Activated naive CD8-positive, alpha-beta T cell treated with anti-CD3 and anti-CD28 coated beads, Interleukin-2, amount 10 ng/mL, durations not matched to agents 7 days and 5 days (primary cell): ENCODE measurements at places on chromosomes 2 and 18. TPM values are rescaled to one million over a fixed set of nuclear protein-coding genes. Genes with fewer than 3 reads are reported as not detected.
A peak's percentile ranks its signal among the peaks of the same experiment; 100 is the strongest.

Gene ANKRD53
- total RNA-seq, result 0.28 TPM

Gene MDH1
- 163 TPM for total RNA-seq

Gene EFHD1
- 8.8 TPM for total RNA-seq

- H3K36me3 ChIP-seq, result peaks cover 3% of the 10 kb centered on the region
- peak within 1 kb of the TSS; percentile 53 for H3K4me3 ChIP-seq
- peak; percentile 41 for DNase-seq
- peaks cover 3% of the 10 kb centered on the region for H3K4me1 ChIP-seq
Observed at GRCh38 chr2:43676322-43677050, at the start of gene C1GALT1C1L. Gene C1GALT1C1L (minus strand): TSS chr2:43676429. CDS start chr2:43676322, 107 bp downstream.

GRCh38 chr2:101124643-101125366, 26.4 kb downstream of the TBC1D8 start:
- H3K27me3 ChIP-seq, result peaks cover 7% of the 10 kb centered on the region
- H3K4me3 ChIP-seq, result no peak overlapping the region
- H3K36me3 ChIP-seq, result no peaks in the 10 kb centered on the region
- no peak overlapping the region for H3K27ac ChIP-seq
- H3K4me1 ChIP-seq, result peaks cover 7% of the 10 kb centered on the region

DNA sequence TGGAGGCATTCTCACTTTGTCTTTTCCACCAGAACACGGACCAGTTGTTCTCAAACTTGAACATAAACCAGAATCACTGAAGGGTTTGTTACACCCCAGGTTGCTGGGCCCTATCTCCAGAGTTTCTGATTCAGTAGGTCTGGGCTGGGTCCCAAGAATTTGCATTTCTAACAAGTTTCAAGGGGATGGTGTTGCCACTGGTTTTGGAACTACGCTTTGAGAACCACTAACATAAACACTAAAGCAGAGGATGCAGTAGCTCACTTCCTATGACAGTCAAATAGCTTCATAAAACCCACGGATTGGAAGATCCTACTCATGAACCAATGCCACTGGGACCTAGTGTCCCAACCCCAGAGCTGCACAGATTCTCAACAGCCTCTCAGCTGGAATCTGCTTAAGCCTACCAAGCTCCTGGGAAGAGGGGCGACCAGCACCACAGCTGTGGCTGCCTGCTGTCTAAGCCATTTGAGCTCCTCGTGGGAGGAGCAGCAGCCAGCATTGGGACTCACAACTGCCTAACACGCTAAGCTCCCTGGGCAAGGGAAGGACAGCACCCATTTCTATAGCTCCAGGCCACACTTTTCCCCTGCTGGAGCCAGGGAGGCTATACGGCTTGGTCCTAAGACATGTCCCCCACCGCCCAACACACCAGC, 62.5 kb downstream of the C1D start:
- H3K36me3 ChIP-seq, result no peaks in the 10 kb centered on the region
- peaks cover 14% of the 10 kb centered on the region for H3K27me3 ChIP-seq
- no peak overlapping the region for H3K27ac ChIP-seq
- no peak overlapping the region for H3K4me3 ChIP-seq
- H3K4me1 ChIP-seq, result no peaks in the 10 kb centered on the region

- DNase-seq, result no peak
- H3K27me3 ChIP-seq, result no peaks in the 10 kb centered on the region
- peaks cover 41% of the 10 kb centered on the region for H3K36me3 ChIP-seq
- peaks cover 47% of the 10 kb centered on the region for H3K4me1 ChIP-seq
Observed at GRCh38 chr2:73993376-73993775, 8.7 kb downstream of the TET3 start.

DNA sequence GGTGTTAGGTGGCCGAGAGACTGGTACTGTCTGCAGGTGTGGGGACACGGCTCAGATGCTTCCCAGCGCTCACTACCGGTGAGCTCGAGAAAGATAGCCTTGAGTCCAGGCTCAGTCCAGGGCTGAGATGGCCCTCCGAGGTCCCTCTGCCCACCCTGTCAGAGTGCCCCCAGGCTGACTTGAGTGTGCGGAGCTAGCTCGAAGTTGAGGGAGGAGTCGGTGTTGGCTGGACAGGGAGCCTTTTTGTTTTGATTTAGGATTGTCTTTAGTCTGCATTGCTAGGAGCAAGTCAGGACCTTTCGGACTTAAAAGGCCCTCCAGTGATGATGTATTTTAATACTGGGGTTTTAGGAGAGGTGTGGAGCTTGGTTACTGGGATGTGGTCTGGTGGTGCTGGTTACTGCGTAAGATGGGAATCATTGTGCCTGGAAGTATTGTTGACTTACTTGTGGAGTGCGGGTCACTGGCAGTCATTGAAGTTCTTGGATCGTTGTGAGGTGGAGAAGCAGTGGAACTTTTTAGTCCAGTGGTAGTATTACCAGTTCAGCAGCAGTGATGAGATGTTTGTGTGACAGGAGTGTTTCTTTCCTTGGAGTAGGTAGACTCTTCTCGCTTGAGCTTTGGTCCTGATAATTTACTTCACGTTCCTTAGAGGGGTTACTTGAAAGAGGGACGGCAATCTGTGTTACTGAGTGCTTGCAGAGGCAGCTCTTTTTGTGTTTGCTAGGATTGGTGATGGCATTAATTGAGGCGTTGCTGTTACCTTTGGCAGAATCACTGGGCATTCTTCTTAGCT, 633 bp downstream of the KIAA1328 start:
- H3K36me3 ChIP-seq, result peaks cover 14% of the 10 kb centered on the region
- no peaks in the 10 kb centered on the region for H3K27me3 ChIP-seq
- H3K4me1 ChIP-seq, result peaks cover 32% of the 10 kb centered on the region
- no peak for DNase-seq
- H3K4me3 ChIP-seq, result peak overlapping the region; percentile 89

GRCh38 chr2:66849153-66849755, 414.3 kb downstream of the MEIS1 start:
- H3K4me3 ChIP-seq, result no peak overlapping the region
- no peak overlapping the region for H3K27ac ChIP-seq
- H3K27me3 ChIP-seq, result no peaks in the 10 kb centered on the region
- no peaks in the 10 kb centered on the region for H3K4me1 ChIP-seq
- DNase-seq, result no peak

DNA sequence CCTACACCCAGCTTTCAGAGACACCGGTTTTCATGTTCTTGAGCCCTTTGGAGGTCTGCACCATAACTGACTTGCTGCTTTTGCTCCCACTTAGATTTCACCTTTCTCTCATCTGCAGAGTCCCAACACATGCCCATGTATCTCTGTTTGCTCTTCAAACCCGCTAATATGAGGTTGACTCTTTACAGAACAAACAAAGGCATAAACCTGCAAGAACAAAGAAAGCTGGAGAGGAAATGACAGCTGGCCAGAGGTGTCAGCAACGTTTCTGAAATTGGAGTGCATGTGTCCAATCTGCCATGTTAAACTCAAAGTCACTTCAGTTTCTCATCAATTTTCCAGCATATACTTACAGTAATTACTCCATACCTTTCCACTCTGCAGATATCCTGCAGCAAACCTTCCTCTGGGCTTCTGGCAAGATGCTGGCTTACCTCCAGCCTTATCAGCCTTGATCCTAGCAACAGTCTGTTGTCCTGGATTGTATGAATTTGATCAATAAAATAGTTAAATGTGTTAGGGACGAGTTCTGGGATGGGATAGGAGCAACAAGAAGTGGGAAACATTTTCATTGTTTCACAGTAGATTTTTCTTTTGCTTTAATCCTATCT, 157.4 kb downstream of the FHOD3 start:
- H3K27me3 ChIP-seq, result peaks cover 17% of the 10 kb centered on the region
- H3K4me3 ChIP-seq, result no peak overlapping the region
- no peaks in the 10 kb centered on the region for H3K36me3 ChIP-seq
- no peaks in the 10 kb centered on the region for H3K4me1 ChIP-seq

DNA sequence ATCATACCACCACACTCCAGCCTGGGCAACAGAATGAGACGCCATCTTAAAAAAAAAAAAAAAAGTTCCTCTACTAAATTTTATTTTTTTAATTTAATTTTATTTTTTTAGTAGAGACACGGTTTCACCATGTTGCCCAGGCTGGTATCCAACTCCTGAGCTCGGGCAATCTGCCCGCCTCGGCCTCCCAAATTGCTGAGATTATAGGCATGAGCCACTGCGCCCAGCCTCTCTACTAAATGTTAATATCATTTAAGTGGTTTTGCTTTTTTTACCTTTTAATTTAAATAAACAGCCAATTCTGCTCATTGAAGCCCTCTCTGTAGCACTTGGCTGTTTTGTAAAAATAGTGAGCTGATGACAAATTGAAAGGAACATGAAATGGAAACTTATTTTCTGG, 9.2 kb downstream of the RAB17 start:
- H3K27me3 ChIP-seq, result no peaks in the 10 kb centered on the region
- peak overlapping the region; percentile 58 for H3K27ac ChIP-seq
- no peaks in the 10 kb centered on the region for H3K36me3 ChIP-seq
- H3K4me1 ChIP-seq, result peaks cover 3% of the 10 kb centered on the region

- H3K27me3 ChIP-seq, result no peaks in the 10 kb centered on the region
- H3K4me1 ChIP-seq, result no peaks in the 10 kb centered on the region
- H3K27ac ChIP-seq, result no peak overlapping the region
- no peak overlapping the region for H3K4me3 ChIP-seq
- H3K36me3 ChIP-seq, result no peaks in the 10 kb centered on the region
Observed at GRCh38 chr2:19120941-19121750, 237.3 kb downstream of the OSR1 start.
